ENCODE measurements at places on chromosomes 13 and 19.

GRCh38 chr13:87087741-87088140, 583.4 kb upstream of the SLITRK5 start:
- no peak for DNase-seq

GRCh38 chr13:42279080-42279479, 7.1 kb downstream of the AKAP11 start:
- no peak for DNase-seq

DNA sequence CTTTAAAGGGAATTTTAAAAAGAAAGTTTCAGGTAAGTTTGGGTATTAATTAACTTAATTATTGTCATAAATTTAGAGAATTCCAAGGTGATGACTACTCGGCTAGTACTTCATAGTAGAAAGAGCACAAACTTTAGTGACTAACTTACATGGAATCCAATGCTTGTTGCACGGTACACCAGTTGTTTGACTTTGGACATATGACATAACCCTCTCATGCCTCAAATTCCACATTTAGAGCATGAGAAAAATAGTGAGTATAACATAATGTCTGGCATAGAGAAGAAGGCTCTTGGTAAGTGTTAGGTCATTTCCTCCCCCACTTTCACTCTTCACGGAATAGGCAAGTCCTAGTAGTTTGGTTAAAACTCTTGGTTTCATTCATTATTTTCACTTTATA, 1249.4 kb upstream of the SLC10A2 start:
- no peak for DNase-seq

GRCh38 chr13:99704390-99704789, 203.1 kb downstream of the TM9SF2 start:
- no peak for DNase-seq

GRCh38 chr13:74644229-74644628, 510.0 kb upstream of the KLF12 start:
- DNase-seq, result no peak

- DNase-seq, result no peak
Measured at GRCh38 chr13:109869312-109870237, 83.2 kb upstream of the IRS2 start.

DNA sequence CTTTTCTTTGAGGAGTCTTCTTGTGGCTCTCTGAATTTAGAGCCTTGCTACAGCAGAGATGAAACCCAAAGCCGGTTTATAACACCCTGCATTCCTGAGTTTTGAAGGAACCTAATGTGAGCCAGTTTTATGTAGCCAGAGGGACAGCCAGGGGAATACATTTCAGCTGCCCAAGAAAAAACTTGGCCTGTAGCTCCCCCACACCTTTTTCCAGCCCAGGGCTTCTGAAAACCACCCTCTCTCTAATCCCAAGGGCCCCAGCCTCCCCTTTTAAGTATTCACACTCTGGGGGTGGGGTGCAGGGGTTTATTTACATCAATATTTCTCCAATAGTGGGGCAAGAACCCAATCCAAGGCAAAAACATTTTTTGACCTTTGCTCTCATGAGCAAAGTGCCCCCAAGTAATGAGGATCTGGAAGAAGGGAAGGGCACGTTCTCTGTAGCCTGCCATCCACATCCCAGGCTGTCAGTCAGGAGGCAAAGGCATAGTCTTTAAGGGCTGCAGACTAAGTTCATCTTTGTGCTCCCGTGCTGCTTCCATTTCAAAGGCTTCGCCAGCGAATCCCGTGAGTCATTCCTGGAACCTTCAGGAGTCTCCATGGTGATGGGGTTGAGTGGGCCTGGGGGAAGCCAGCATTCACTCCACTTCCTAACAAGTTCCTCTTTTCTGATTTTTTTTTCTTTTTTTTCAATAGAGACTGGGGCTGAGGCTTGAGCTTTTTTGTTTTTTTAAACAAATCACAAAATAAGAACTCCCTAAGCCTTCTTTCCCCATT, 33.2 kb upstream of the MEDAG start:
- no peak for DNase-seq

GRCh38 chr19:13102666-13103580, at the start of gene LYL1:
Gene LYL1, minus strand, starts transcription at chr19:13102858. Its CDS starts 1,687 bp downstream, at chr19:13101171.
- no peak for DNase-seq

GRCh38 chr19:57239982-57240310, 486 bp upstream of the ZNF805 start:
- no peak for DNase-seq

DNA sequence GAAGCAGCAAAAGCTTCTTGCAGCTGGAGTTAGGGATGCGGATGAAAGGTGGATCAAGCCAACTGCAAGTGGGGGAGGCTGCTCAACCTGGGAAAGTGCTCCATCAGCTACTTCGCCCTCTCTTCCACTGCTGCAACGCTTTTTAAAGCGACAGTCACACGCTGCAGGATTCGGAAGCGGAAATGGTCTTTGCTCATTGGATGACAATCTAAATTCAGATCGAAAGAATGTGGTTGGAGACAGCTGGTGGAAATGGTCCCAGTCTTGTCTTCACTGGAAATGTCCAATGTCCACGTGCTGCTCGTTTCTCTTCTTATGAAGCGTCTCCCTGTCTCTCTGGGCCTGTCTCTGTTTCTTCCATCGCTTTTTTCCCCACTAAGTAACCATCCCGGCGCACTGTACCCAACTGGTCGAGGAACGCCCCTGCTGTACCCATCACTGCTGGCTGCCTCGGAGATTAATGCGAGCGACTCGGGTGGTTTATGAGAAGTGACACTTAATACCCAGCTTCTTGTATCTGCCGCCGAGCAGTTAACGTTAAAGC, 2.1 kb upstream of the FGF9 start:
- no peak for DNase-seq

DNA sequence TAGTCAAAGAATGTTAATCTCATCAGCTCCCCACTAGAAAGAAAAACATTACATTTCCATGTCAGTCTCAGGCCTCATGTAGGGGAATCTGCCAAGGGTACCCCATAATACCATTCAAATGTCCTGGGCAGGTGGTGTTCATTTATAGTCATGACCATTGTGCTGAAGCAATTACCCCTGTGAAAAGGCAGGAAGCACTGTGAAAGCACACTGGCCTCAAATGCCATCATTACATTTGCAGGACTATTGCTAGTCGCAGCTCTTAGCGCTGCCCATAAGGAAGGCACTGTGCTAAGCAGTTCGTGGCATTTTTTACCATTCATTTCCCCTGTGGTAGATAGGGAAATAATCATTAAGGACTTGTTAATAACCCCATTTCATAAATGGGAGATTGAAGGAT, 109.0 kb downstream of the LHFPL6 start:
- no peak for DNase-seq
